ENCODE measurements at places on chromosomes 12 and 14.

- DNase-seq: no peak
Observed at GRCh38 chr12:109099431-109100020, 2.1 kb downstream of the UNG start.

DNA sequence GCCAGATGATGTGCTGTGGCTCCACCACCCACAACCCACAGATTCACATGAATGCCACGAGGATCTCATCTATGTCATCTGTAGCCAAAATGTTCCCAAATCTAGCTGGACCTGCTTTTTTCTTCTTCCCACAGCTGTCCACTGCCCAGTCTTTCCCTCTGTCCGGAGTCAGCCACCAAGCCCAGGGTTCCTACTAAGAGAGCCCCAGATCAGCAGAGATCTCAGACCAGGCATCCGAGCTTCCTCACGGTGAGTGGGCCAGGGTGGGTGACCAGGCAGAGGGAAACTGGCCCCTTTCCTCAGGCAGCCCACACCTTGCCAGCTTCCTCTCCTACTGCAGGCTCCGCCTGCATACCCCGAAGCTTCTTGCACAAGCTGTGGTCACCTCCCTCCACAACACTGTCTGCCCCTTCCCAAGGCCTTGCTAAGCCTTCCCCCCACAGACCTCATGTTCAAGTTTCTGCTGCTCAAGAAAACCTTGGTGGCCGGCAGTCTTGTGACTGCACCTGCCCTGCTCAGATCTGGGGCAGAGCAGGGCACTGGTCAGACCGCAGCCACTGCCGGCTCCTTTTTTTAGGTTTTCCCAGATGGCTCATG, 81.4 kb downstream of the ACTN1 start:
- no peak for DNase-seq

- DNase-seq: no peak
Observed at GRCh38 chr12:68435816-68436215, 103.7 kb upstream of the MDM1 start.

DNA sequence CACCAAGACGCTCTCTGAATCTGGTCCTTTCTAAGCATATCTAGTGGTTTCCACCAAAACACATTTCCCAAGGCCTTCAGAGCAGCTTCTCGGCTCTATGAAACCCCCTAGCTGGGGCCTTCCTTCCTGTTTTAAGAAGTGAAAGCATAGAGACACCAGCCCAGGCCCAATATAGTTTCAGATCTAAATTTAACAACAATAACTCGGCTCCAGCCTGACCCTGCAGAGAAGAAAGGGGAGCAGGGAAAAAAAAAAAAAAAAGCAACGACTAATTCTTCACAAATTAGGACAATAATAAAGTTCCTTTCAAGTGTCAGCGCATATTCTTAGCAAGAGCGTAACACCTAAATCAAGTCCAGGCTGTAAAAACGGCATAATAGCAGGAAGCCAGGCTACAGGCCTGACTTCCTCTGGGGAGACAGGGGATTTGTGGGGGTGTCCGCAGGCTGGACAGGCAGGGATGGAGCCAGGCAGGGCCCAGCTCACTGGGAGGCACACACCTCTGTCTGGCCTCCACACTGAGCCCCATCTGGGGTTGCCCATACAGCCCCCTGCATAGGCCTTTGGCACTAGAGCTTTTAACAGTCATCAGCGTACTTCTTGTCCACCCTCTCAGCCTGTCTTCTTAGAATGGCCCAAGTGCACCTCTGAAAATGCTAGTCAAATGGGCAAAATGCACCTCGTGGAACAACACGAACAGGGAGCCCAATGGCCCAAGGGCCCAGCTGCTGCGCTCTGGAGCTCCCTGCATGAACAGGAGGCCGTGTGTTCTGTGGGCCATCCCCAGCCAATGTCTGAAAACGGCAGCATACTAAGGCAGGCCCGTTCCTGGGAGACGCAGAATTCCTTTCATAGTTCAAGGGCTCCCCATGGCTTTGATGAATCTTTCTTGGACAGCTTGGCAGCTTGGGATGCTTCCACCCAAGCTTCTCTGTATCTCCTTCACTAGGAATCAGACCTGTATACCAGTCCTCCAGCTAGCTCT, 772.9 kb downstream of the MED13L start:
- DNase-seq: no peak

DNA sequence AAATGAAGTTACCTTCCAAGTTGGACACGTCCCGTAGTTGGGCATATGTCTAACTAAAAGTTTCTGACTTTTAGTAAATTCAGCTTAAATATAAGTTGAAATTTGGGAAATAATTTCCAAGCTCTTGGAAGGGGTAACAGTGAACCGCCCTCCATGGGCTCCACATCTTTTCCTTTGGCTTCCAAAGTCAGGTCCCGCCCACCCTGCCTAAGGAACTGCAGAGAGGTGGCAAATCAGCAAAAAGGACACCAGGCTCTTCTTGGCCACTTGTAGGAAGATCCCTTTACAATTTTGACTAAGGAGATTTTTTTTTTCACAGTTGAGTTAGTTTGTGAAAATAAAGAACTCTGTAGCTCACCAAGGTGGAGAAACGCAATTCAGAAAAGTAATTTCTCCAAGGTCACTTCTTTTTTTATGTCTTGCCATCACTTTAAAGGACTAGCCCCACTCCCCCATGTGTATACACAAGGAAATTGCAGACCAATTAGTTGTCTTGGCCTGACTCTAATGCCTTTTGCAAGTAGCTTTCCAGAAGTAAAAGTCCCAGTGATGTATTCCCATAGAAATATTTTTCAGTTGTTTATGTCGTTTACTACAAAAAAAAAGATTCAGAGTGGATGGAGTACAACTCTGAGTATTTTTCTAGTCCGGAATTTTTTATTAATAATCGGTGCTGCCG, 181.2 kb downstream of the PELI2 start:
- DNase-seq: no peak

DNA sequence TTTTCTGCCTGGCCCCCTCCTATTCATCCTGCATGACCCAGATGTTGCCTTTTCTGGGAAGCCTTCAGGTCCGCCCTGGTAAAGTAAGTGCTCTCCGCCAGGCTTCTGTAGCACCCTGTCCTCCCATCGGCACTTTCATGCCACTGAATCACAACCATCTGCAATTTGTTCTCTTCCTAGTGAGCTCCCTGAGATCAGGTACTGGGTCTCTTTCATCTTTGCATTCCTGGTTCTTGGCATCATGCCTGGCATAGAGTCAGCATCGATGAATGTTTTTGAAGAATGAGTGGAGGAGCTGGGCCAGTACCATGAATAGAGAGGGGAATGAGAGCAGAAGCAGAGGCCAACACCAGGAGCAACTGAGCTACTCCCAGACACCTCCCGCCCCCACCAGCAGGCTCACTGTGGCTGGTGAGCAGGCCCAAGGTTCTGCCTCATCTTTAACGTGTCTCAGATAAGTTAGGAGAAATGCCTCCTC, 13.1 kb downstream of the ZDHHC22 start:
- DNase-seq: no peak

- no peak for DNase-seq
Observed at GRCh38 chr12:79124385-79124784, 259.8 kb downstream of the SYT1 start.
